Iris pigment epithelial cell (primary cell): ENCODE measurements at places on chromosomes 13 and 19.

GRCh38 chr13:114142640-114143490, 10.4 kb upstream of the RASA3 start:
- no peak for DNase-seq

DNA sequence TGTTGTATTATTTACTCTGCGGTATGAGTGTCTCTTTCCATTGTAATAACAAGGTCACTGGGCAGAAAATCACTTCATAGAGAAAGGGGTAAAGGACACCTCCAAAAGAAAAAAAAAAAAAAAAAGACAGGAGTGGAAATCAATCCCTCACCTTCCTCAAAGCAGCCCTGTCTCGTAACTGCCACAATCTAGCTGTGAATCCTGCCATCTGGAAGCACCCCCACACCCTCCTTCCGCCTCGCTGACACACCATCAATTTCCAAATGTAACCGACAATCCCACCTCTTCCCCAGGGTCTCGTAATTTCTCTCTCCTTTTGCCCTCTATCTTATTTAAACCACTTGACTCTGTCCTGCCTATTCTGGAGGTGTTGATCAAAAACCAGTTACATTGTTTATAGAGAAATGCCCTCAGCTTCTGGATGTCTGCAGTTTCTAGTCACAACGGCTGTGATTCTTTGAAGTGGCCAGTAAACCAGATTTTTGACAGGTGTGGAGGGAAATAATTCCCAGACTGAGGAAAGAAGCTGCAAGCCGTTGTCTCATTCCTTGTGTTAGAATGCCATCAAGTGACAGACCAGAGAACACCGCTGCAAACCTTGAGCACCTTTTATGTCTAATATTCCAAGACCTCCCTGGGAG, 9.1 kb upstream of the POP4 start:
- peak; percentile 20 for DNase-seq

DNA sequence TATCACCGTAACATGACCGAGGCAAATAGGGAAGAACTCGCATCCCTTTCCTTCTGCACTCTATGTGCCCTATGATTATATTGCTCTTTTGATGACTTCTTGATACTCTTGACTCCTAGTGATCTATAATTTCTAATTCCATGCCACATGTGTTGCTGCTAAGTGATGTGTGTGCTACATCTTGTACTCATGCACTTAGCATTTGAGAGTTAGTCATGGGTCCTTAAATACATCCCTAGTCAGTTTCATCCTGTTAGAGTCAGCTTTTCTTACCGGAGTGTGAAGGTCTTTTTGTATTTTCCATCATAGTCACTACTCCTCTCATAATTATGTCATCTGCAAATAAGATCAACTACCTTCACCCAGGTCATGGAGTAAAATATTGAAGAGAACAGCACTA, 30.2 kb downstream of the RXFP2 start:
- DNase-seq, result no peak

DNA sequence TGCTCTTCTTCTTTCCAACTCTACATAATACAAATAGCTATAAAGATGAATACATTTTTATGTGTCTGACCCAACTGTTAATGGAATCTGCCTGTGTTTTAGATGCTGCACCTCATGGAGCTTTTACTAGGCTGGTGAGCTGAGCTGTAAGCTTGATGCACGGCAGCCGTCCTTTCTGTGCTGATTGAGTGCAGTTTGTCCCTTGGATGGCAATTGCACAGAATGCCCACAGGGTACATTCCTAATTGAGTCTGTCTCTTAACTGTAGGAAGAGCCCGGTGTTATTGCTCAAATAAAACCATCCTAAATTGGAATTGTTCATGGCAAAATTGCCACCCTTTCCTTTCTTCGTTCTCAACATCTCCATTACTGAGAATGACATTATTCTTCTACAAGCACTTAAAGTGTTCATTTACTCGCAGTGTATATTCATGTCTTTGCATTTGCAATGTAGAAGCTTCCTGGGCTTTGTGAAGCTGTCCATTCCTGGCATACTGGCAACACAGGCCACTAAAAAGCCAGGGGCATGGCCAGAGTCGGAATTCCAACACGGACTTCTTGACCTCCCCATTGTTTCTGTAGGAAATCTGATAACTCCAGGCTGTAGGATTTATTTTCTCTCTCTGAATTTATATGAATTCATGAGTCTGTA, 85.8 kb downstream of the SLC10A2 start:
- DNase-seq, result no peak

DNA sequence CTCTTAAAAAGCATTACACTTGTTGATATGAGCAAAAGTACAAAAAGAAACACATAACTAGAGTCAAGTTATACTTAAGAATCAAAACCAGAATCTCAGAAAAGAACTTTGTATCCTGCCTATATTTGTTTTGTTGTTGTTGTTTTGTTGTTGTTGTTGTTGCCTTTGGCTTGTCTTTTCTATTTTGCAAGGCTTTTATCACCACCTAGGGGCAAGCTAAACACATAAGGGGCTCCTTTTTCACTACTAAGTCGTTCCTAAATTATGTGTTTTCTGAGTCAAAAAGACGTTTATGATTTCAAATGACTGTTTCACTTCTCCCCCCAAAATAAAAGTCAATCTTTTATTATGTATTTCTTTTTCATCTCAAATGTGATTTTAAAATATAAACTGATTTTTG, 250.2 kb downstream of the RBM26 start:
- DNase-seq, result no peak

- peak; percentile 33 for DNase-seq
These were observed 128.8 kb downstream of the ZDHHC20 start for GRCh38 chr13:21330126-21330861.

DNA sequence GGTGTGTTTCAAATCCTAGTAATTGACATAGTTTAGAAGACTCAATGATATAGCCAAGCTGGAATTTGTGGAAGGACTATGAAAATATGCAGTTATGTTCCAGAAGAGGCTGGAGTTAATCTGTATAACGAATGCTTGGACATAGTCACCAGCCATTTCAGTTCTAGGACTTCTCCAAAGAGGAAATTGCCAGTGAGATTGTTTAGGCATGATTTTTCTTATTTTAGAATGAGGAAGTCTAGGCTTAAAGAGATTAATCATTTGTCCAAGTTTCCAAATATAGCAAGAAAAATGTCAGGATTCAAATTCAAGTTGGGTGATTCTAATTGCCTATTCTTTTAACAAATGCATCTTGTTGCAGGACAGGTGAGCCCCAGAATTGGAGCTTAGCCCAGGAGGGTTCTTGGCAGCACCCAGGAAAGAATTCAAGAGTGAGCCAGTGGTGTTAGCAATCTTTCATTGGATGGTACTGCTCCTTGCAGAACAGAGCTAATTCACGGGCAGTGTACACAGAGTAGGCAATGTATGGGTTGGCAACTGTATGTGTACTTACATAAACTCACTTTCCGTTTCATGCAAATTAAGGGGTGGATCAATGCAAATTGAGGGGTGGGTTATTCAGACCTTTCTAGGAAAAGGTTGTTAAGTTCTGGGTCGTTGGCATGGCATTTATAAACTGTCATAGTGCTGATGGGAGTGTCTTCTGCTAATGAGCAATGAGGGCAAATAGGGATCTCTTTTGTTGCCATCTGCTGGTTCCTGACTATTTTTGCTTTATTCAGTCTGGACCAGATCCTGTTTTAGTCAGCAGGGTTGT, 763.1 kb upstream of the SLITRK1 start:
- peak; percentile 54 for DNase-seq

GRCh38 chr13:19940106-19940505, 18.4 kb upstream of the ZMYM2 start:
- no peak for DNase-seq

DNA sequence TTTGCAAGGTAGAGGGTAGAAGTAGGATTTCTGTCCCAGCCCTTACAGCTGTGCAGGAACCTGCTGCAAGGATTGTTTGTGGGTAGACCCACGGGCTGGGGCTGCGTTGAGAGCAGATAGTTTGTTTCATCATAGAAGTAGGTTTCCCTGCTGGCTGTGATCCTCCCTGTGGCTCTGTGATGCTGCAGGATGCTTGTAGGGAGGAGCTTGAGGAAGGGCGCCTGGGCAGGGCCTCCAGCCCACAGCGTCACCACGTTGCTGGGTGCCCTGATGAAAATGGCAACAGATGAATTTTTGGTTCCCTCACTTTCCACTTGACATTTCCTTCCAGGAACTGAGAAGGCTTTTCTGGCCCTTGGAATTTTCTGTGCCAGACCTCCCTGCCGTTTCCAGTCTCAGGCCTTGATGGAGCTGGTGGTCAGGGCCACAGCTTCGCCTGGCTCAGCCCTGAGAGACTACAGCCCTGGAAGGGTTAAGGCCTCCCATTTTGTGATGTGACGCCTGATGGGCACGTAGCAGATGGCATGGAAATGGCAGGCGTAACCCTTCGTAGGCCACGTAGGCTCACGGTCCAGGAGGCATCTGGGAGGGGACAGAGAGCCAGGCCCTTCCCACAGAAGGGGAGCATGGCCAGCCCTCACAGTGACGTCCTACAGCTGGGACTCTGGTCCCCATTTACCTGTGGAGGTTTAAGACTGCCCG, 42.2 kb downstream of the GATAD2A start:
- no peak for DNase-seq
